ENCODE measurements at places on chromosomes 6 and 20. TPM values are rescaled to one million over a fixed set of nuclear protein-coding genes. Genes with fewer than 3 reads are reported as not detected.

GRCh38 chr6:139926711-139927110 lies 552.3 kb upstream of the CITED2 start:
- DNase-seq = no peak
- H3K27ac ChIP-seq = no peak overlapping the region
- H3K4me1 ChIP-seq = no peaks in the 10 kb centered on the region
- H3K4me3 ChIP-seq = no peak overlapping the region

- no peak for DNase-seq
- H3K36me3 ChIP-seq = no peaks in the 10 kb centered on the region
- H3K4me1 ChIP-seq = peaks cover 20% of the 10 kb centered on the region
- no peak overlapping the region for H3K4me3 ChIP-seq
- no peak overlapping the region for H3K27ac ChIP-seq
These were observed 12.2 kb upstream of the ARMC2 start for GRCh38 chr6:108836061-108836460.

GRCh38 chr6:105424175-105424783 lies 21.4 kb upstream of the PREP start:
- peak; percentile 59 for DNase-seq
- H3K4me1 ChIP-seq = no peaks in the 10 kb centered on the region
- H3K27me3 ChIP-seq = peaks cover 13% of the 10 kb centered on the region
- H3K4me3 ChIP-seq = no peak overlapping the region
- no peaks in the 10 kb centered on the region for H3K36me3 ChIP-seq

SOX18 gene
- total RNA-seq = 0.72 TPM

- peaks cover 39% of the 10 kb centered on the region for H3K4me1 ChIP-seq
- peaks cover 6% of the 10 kb centered on the region for H3K36me3 ChIP-seq
- peak overlapping the region; percentile 34 for H3K27ac ChIP-seq
- no peaks in the 10 kb centered on the region for H3K27me3 ChIP-seq
- no peak for DNase-seq
- peak overlapping the region; percentile 96 for H3K4me3 ChIP-seq
These were observed 1.7 kb upstream of the AIG1 start for GRCh38 chr6:143058987-143059386.

Measured in activated T-cell treated with anti-CD3 and anti-CD28 coated beads, Interleukin-2, amount 50 U/mL, for 72 hours (primary cell).